ENCODE measurements at places on chromosomes 11 and 22. TPM values are rescaled to one million over a fixed set of nuclear protein-coding genes. Genes with fewer than 3 reads are reported as not detected.

DNA sequence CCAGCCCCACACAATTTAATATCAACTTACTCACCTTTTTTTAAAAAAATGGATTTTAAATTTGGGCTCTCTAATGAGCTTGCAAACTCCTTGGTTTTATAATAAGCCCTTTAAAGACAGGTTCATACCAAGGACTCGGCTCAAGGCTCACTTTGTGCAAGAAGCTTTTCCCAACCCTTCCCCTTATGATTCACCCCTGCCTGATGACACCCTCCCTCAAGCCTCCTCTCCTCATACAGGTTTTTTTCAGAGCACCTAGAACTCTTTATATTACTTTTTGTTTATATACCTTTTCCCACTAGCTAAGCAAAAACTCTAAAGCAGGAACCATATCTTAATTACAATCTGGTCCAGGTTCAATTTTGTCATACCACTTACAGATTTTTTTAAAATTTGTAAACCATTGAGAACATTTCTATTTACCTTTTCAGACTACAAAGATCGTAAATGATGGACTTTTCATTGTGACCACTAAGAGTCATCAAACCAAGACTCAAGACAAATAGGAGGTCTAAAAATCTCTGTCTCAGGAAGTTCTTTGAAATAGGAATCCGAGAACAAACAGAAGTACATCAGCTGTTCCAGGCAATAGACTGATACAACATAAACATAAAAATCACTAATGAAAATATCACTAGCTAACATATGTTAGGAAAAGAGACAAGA is 13.1 kb upstream of the EXPH5 start:
- H3K27ac ChIP-seq = no peak overlapping the region
- no peak for DNase-seq
- H3K4me3 ChIP-seq = no peak overlapping the region
- H3K36me3 ChIP-seq = no peaks in the 10 kb centered on the region
- no peaks in the 10 kb centered on the region for H3K4me1 ChIP-seq

GRCh38 chr11:75330291-75330690 is 21.2 kb downstream of the ARRB1 start:
- H3K27me3 ChIP-seq = no peaks in the 10 kb centered on the region
- no peak overlapping the region for H3K4me3 ChIP-seq
- no peak for DNase-seq
- H3K36me3 ChIP-seq = peaks cover 10% of the 10 kb centered on the region
- peak overlapping the region; percentile 94 for H3K27ac ChIP-seq

DNA sequence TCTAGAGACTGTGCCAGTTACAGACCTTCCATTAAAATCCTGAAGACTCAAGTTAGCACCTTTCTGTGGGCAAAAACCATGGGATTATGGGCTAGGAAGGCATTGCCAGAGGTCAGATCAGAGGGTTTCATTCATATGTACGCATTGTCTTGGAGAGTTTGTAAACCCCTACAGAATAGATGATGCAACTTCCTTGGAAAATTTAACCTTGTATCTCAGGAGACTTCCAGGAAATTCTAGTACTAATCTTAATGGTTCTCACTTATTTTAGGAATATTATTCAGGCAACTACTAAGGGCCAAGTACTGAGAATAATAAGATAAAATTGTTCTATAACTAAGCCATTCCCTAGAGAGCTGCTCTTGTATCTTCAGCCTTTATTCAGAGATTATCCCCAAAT is 6.9 kb downstream of the OLFML1 start:
- H3K36me3 ChIP-seq = no peaks in the 10 kb centered on the region
- H3K27ac ChIP-seq = no peak overlapping the region
- no peak for DNase-seq

DNA sequence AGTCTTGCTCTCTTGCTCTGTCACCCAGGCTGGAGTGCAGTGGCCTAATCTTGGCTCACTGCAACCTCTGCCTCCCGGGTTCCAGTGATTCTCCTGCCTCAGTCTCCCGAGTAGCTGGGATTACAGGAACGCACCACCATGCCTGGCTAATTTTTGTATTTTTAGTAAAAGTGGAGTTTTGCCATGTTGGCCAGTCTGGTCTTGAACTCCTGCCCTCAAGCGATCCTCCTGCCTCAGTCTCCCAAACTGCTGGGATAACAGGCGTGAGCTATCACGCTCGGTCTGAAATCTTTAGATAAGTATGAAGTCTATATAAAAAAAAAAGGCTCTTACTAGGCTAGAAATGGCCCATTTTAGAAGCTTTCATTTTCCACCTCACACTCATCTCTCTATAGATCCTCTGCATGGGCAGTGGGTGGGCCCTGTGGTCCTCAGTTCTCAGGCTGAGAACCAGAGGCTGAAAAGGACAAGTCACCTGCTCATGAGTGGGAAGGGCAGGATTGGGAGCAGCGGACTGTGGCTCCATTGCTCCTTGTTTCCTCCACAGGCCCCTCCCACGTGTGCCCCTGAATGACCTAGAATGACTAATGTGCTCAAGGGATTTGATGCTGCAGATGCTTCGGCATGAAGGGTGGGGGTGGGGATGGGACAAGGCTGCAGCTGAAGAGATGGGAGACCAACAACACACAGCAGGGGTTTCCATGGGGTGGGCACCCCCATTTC is 19.8 kb upstream of the PRAME start:
- no peaks in the 10 kb centered on the region for H3K4me1 ChIP-seq
- no peak for DNase-seq
- H3K36me3 ChIP-seq = no peaks in the 10 kb centered on the region
- no peak overlapping the region for H3K4me3 ChIP-seq

DNA sequence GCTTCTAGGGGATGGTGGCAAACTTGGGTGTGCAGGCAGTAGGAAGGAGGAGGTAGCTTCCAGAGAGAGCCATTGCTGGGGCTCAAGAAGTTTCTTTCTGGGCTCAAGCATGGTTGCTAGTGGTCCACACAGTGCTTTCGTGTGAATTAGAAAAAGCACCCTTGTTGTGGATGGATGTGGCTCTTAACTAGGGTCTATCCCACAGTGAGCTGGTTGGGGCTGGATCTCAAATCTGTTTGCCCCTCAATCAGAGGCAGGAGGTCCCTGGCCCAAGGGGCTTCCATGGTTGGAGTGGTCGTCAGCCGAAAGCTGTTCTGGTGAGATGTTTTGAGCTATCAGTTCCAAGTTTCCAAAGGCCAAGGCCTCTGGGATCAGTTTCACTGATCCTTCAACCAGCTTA is 35.0 kb downstream of the ZBTB16 start:
- no peaks in the 10 kb centered on the region for H3K4me1 ChIP-seq
- DNase-seq = no peak
- H3K27me3 ChIP-seq = no peaks in the 10 kb centered on the region
- H3K27ac ChIP-seq = no peak overlapping the region

DNA sequence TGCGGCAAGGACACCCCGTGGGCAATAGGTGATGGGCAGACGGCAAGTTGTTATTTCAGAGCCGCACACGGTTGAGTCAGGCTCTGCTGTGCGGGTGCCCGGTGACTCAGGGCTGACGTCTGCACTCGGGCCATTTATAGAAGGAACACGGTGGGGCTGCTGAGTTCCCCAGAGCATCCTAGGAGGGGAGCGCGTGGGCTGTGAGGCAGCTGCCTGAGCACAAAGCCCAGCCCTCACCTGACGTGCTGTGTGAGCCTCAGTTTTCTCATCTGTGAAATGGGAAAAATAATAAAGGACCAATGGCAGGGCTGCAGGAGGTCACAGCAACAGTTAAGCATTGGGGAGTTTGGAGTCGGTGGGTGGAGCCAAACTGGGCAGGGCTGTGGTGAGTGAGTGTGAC is 11.3 kb upstream of the RHOD start:
- H3K4me1 ChIP-seq = no peaks in the 10 kb centered on the region
- H3K4me3 ChIP-seq = no peak overlapping the region
- DNase-seq = no peak
- no peaks in the 10 kb centered on the region for H3K27me3 ChIP-seq

DNA sequence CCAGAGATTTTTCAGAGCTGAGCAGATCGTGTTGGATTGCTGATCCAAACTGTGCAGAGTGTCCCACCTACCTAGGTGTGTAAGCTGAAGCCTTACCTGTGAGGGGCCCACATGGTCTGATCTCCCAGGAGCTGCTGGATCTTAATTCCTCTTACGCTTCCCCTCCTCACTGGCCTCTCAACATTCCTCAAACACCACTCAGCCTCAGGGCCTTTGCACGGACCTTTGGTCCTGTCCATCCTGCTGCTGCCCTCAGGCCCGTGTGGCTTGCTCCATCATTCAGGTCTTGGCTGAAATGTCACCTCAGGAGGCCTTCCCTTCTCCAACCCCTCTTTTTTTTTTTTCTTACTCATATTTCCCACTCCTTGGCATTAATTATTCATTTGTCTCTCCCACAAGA is 21.1 kb upstream of the RAB1B start:
- H3K36me3 ChIP-seq = no peaks in the 10 kb centered on the region
- H3K4me1 ChIP-seq = no peaks in the 10 kb centered on the region
- no peaks in the 10 kb centered on the region for H3K27me3 ChIP-seq
- H3K27ac ChIP-seq = no peak overlapping the region
- DNase-seq = no peak
- H3K4me3 ChIP-seq = no peak overlapping the region

Gene NRXN2
- total RNA-seq = 4.8 TPM

DNA sequence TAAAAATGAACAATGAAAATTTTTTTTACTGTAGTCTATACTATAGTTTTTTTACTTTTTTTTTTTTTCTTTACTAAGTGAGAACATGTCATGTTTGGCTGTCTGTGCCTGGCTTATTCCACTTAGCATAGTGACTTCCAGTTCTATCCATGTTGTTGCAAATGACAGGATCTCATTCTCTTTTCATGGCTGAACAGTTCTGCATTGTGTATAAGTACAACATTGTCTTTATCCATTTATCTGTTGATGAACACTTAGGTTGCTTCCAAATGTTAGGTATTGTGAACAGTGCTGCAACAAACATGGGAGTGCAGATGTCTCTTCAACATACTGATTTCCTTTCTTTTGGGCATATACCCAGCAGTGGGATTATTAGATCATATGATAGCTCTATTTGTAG is 88.1 kb upstream of the CCDC90B start:
- H3K4me1 ChIP-seq = no peaks in the 10 kb centered on the region
- H3K27me3 ChIP-seq = no peaks in the 10 kb centered on the region
- no peak for DNase-seq
- H3K4me3 ChIP-seq = no peak overlapping the region

- H3K36me3 ChIP-seq = peaks cover 46% of the 10 kb centered on the region
- no peak overlapping the region for H3K4me3 ChIP-seq
- no peak for DNase-seq
- H3K27ac ChIP-seq = no peak overlapping the region
These were observed 594.6 kb downstream of the TBC1D22A start for GRCh38 chr22:47357086-47357485.

DNA sequence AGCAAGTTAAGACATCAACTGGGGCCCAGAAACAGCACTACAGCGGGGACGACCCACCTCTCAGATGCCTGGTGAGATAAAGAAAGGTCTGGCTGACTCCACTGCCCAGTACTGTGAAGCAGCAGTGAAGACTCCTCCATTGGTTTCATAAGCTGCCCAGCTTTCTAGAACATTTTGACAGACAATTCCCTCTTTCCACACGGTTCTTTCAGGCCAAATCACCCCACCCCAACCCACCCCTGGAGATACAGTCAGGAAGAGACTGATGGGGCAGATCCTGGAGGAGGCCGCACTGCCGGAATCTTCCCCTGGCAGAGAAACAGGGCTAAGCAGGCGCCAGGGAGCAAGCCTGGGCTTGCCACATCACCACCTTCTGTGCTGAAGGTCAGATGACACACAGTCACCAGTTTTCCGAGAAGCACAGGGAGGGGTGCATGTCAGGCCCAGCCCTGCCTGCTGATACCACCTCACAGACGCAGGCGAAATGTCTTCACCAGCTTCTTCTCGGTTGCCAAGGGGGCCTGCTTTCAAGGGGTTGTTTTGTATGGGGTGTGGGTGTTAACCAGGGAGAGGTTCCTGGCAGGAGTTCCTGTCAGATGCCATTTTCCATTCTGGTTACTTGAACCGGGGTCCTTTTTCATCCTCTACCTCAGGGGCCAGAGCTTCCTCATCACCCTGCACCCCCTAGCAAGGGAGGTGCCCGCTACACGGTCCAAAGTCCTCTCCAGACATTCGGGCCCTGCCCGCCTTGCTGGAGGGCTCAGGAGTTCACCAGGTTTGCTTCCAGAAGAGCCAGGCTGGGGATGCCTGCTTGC is 1.4 kb upstream of the NEAT1 start:
- H3K27ac ChIP-seq = peak overlapping the region; percentile 1
- no peaks in the 10 kb centered on the region for H3K27me3 ChIP-seq
- peak; percentile 85 for DNase-seq
- H3K4me1 ChIP-seq = peaks cover 23% of the 10 kb centered on the region
- H3K4me3 ChIP-seq = peak overlapping the region; percentile 74

DNA sequence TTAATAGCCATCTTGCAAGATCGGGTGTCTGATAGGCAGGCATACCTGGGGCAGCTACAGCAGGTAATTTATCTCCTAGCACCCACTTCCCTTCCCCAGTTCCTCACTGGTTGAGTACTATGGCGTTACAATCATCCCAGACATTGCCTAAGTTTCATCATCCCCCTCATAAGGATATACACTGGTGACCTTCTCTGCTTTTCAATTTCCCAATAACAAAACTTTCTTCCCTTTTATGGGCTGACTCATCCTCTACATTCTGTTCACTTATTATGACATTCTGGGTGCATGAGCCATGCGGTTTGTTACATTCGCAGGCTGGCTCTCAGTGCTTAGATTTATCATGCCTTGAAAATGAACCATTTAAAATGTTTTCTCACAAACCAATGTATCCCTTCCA is 5.0 kb upstream of the MRPL11 start:
- no peak overlapping the region for H3K4me3 ChIP-seq
- no peaks in the 10 kb centered on the region for H3K27me3 ChIP-seq
- H3K36me3 ChIP-seq = peaks cover 5% of the 10 kb centered on the region
- no peak overlapping the region for H3K27ac ChIP-seq
- H3K4me1 ChIP-seq = no peaks in the 10 kb centered on the region

DNA sequence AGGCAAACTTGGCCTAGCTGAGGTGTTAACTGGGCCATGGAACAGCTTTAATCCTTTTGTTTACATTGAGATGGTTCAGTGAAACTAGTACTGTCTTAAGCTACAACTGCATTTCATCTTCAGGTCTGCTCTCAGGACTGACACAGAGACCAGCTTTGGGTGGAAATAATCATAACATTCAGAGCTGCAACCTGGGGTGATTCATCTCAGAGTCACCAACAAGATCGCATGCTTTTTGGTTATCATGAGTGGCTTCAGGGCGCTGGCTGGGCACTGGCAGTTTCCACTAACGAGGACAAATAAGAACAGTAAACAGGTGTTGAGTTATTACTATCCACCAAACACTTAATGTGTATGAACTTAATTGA is 60.9 kb upstream of the PAX6 start:
- no peak overlapping the region for H3K4me3 ChIP-seq
- peaks cover 5% of the 10 kb centered on the region for H3K4me1 ChIP-seq
- DNase-seq = no peak
- no peak overlapping the region for H3K27ac ChIP-seq

All from H9 (cell line).